ENCODE measurements at places on chromosomes 16 and 17.

DNA sequence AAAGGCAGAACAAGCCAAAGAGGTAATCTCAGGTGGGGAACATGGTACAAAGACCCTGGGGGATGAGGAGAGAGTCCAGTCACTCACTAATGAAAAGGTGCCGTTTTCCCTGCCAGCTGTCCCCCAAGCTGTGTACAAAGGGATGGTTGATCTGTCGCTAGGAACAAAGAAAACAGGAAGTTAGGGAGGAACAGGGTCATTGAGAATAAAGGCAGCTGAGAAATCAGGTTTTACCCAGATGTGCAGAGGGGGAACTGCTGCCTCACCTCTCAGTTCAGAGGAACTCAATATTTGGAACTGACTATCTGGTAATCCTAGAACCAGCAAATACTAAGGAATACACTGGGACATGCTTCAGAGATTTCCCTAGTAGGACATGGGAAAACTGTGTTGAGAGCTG is 1.5 kb downstream of the RSKR start:
- DNase-seq = no peak

DNA sequence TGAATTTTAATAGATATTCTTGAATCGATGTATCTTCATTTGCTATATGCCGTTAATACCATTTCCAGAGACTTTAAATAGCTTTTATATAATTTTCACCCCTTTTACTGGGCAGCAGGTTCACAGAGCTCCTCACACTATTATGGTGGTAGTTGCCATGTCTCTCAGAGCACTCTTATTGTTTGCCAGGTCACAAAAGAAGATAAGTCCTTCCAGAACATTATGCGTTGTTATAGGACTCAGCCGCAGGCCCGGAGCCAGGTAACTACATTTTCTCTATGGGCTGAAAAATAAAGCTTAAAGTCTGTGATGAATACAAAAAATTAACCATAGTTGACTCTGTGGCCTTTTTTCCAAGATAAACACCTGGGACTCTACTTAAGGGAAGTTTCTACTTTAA is 24.0 kb downstream of the AKTIP start:
- no peak for DNase-seq

DNA sequence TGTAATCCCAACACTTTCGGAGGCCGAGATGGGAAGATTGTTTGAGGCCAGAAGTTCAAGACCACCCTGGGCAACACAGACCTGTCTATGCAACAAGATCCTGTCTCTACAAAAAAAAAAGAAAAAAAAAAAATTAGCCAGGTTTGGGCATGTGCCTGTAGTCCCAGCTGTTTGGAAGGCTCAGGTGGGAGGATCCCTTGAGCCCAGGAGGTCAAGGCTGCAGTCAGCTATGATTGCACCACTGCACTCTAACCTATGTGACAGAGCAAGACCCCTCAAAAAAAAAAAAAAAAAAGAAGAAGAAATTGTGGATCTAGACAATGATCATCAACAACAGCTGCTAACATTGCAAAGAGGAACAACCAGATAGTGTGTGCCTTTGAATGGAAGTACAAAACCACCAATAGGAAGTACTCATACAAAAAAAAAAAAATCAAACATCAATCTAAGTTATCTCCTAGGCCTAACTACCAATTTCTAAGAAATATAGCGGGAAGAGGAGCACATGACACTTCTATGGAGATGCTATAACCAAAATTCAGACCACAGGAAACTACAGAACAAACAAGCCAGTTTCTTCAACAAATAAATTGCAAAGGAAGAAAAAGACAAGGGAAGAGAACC is 258.7 kb downstream of the MRTFB start:
- DNase-seq = no peak

- no peak for DNase-seq
These were observed 3.0 kb upstream of the BCAR1 start for GRCh38 chr16:75254359-75254837.

DNA sequence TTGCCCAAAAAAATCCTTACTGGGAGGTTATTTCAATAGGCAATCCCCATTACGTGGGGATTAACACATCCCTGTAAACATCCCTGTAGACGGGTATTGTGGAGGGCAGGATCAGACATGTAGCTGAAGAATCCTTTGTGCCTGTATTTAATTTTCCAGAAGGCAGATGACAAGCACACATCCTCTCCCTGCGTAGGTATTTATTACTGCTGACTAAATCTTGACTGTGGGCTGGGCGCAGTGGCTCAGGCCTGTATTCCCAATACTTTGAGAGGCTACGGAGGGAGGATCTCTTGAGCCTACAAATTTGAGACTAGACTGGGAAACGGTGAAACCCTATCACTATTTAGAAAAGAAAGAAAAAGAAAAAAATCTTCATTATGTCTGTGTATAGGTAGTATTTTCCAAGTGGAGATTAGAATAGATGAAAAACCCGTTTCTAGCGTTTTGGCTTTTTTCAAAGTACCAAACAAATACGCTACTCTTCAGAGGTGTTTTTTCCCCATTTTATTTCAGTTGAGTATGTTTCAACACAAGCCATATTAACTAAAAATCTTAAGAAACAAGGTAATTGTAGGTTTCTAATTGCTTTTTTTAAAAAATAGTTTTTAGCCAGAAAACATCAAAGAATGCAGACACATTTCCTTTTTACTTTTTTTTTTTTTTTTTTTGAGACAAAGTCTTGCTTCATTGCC is 1.5 kb upstream of the MARF1 start:
- no peak for DNase-seq
